ENCODE measurements at places on chromosomes 7 and 10.

- DNase-seq: no peak
These were observed 54.8 kb upstream of the EXOC4 start for GRCh38 chr7:133197972-133198544.

DNA sequence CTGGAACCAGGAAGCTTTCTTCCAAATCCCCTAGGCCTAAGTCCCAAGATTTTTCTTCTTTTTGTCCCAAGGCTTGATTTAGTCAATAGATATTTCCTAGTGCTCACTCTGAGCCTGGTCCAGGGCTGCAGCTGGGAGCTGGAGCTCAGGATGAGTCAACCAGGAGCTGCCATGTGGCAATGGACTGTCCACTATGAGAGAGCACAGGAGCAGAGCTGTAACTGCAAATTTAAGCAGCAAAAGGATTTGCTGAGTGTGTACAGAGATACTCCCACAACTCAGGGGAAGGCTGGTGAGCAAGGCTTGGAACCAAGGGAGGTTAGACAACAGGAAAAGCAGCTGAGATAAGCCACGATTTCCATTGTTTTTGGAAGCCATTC lies 92.1 kb upstream of the CXCL12 start:
- no peak for DNase-seq

GRCh38 chr7:115227473-115228235 lies 305.8 kb downstream of the MDFIC start:
- DNase-seq: no peak

- no peak for DNase-seq
These were observed 46.6 kb upstream of the GRID1 start for GRCh38 chr10:86413046-86413728.

- DNase-seq: no peak
These were observed 285.4 kb downstream of the ACTR3B start for GRCh38 chr7:153044981-153045380.

DNA sequence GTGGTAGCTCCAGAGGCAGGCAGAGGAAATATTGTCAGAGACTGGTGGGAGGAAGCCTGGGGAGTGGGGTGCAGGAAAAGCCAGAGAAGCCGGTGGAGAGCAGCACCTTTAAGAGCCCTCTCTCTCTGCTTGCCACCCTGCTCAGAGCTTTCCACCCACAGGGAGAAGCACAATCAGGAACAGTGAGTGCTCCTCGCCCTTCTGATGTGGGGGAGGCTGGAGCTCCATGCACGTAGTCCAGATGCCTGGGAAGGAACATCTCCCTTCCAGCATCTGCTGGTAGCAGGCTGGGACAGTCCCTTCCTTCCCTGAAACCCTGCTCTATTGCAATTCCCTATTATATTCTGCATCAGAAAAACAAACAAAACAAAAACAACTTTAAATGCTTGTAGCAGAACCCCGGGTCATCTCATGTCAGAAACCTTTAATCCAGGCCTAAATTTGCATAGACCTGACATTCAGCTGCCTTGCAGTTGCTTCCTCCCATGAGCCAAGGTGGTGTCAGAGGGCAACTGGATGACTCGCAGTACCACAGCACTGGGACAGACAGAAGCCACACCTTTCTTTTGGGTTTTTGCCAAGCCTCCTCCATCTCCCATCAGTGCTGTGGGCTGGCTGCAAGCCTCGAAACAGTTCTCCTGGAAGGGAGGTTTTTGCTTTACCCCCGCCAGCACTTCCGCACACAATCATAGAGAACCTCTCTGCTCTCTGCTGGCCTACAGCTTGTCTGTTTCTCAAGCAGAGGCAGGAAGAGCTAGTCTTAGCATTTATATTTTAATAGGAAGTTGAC lies 13.1 kb downstream of the AVPI1 start:
- no peak for DNase-seq

DNA sequence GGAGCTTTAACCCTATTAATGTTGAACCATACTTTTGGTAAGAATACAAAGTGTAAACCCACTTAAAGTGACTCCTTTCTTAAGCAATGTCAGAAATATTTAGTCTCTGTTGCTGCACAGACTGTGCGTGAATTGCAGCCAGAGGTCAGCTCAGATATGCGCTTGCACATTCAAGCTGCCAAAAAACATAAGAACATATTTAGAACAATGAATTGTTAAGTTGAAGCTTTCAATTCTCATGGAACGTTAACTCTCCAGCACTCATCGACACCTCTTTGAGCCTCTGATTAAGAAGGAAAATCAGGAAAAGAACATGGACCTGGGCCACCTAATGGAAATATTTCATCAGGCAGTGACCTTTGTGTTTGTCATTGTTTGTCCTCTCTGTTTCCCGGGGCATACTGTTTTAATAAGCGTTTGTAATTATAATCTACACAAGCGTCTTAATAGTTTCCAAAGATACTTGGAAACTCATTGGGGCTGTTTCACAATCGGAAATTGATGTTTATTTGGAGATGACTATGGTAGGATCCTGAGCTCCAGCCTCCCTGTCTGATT lies 193.0 kb upstream of the CELF2 start:
- no peak for DNase-seq

DNA sequence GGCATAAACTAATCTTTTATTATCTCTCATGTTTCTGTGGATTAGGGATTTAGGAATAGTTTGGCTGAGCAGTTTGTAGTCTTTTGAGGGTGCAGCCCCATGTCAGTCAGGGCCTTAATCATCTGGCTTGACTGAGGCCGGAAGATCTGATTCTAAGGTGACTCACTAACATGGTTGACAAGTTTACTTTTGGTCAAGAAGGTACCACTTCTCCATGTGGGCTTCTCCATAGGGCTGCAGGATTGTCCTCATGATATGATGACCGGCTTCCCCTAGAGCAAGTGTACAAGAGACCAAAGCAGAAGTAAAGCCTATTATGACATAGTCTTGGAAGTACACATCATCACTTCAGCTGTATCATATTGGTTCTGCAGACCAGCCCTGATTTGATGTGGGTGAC lies 45.9 kb upstream of the OIT3 start:
- no peak for DNase-seq

DNA sequence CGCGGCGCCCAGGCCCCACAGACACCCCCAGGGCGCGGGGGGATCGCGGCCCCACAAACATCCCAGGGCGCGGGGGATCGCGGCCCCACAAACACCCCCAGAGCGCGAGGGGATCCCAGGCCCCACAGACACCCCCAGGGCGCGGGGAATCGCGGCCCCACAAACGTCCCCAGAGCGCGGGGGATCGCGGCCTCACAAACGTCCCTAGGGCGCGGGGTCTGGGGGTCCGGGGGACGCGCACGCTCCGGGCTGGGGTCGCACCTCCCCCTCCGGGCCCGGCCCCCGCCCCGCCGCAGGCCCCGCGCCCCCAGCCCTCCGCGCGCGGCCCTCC lies 382 bp downstream of the DIP2C start:
- no peak for DNase-seq

DNA sequence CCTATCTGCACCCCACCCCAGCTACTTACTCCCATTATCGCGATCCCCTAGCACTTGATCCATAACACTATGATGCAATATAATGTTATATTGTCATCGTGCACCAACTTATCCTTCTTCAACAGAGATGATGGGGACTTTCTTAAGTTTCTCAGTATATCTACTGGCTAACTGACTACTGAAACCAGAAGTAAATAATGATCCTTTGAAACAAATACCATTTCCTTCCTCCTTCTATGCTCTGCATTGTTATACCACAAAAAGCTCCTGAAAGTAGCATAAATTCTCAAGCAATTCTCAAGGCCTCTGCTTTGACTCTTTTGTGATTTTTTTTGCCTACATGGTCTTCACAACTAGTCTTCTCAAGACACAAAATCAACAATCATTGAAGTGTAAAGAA lies 68.9 kb downstream of the HTR7 start:
- DNase-seq: no peak

- DNase-seq: no peak
These were observed 443.5 kb upstream of the ETV1 start for GRCh38 chr7:14432924-14433323.

DNA sequence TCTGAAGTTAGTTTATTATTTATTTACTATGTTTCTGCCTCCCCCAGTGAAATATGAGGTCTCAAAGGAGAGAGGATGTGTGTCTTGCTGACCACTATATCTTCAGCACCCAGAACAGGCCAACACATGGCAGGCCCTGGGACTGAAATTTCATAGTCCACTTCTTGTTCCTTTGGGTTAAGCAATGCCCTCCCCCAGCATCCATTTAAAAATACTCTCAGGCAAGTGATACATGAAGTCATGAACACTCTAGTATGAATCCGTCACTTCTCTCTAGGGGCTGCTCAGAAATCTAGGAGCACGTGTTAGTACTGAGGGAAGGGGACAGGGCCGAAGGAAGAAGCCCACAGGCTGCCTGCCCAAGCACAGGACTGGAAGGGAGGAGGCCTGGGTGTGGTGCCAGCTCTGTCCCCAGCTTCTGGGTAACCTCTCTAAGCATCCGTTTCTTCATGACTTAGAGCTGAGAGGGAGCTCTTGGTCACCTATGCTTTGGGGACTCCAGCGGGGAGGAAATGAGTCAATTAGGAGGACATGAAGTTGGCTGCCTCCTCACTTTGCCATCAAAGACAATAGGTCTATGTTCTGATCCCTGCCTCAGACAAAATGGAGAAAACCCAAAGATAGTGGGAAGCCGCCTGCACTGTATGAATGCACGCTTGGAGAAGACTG lies 119.2 kb downstream of the KCNMA1 start:
- no peak for DNase-seq

- DNase-seq: no peak
These were observed 41.0 kb upstream of the CELF2 start for GRCh38 chr10:10976652-10977051.

DNA sequence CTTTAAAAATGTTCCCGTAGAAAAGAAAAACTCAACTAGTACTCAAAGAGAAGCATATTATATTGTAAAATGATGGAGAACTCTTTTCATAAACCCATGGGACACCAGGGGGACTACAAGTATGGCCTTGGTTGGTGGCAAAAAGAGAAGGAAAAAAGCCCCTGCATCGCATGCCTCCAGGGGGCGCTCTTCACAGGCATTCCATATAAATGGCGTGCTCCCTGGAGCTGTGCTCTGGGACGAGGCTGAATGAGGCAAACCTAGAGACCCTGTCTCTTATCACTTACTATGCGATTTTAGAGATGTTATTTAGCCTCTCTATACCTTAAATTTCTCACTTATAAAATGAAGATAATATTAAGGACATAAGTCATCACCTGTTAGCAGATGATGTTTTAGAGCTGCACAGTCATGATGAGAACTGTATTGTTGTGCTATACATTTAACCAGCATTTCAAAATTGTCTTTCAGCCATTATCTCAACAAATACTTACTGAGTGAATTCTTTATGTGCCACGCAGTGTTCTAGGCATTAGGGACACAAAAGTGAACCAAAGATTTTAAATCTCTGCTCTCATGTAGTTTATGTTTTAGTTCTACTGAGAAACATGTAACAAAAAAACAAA lies 105.8 kb downstream of the ARHGAP21 start:
- DNase-seq: peak; percentile 58

DNA sequence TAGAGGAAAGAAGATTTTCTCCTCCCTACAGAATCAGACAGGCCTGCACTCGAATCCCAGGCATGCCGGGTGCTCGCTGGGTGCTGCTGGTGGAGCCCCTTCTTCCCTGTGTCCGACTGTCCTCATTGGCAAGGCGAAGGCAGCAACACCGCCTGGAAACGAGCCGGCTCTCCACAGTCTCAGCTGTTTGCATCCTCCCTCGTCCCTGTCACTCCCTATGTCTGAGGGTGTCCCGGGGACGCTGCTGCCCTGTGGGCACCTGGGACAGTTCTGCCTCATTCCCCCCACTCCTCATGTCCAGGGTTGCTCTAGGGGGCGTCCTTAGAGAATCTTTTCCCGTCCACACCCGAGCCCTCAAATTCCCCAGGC lies 31.6 kb upstream of the TMEM72 start:
- DNase-seq: no peak

- DNase-seq: no peak
These were observed 27.3 kb downstream of the FAM20C start for GRCh38 chr7:219581-220150.

- DNase-seq: no peak
These were observed 97.8 kb downstream of the HIPK2 start for GRCh38 chr7:139679731-139680594.

DNA sequence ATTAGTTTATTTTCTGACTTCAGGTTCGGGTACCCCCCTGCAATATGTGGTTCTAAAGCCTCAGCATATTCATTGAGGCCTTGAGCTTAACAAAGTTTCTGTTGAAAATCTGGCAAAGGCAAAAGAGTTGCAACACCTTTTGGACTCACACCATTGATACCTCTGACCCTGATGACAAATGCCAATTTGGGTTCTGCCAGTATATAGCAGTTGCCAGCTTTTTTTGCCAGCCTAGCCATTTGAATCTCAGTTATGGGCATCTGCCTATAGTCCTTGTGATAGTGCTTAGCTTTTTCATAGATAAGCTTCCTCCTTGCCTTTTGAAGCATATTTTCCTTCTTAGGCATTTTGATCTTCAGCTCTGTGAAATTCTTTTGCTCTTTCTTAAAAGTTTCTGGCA lies 31.9 kb downstream of the LIPJ start:
- no peak for DNase-seq

GRCh38 chr10:13765641-13766341 lies 179.0 kb downstream of the PRPF18 start:
- no peak for DNase-seq

GRCh38 chr10:131871673-131872005 lies 29.2 kb upstream of the PPP2R2D start:
- DNase-seq: no peak

DNA sequence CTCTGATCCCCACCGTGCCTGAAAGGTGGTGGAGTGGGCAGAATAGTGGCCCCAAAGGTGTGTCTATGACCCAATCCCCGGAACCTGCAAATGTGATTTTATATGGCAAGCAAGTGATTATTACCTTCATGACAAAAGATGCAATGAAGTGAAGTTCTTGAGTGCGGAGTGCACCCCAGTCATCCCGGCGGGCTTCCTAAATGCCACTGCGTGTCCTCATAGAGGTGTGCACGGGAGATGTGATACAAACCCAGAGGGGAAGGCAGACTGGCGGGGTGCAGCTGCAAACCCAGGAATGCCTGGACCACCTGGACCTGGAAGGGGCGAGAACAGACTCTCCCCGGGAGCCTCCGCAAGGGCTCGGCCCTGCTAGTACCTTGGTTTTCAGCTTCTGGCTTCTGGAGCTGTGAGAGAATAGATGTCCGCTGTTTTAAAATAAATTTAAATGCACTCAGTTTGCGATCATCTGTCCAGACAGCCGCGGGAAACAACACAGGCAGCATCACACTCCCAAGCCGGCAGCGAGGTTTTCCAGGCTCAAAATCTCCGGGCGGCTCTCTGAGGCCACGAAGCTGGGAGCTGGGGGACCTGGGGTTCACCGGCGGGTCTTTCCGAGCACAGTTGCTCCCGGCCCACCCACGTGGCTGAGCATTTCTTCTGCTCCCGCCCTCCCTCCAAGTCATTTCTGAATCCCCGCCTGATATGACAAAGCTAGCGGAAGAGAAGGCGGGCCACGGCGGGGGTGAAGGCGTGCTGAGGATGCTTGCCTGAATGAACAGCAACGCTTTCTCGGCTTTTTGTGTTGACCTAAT lies 50.4 kb upstream of the EBF3 start:
- no peak for DNase-seq

DNA sequence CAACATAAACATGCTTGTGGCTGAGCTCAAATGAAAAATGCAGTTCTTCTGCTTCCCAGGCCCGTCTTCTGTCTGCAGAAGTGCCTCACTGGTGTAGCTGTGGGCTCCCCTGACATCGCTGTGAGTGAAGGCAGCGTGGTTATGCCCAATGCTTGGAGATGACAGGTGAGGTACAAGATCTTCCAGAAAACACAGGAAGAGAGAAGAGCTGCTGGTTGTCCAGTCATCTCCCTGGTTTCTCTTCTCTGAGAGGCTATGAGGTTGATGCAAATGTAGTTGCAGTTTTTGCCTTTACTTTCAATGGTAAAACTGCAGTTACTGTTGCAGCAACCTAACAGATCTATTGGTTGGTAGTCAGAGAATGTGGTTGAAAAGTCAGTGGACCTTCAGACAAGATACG lies 223.6 kb downstream of the GATA3 start:
- DNase-seq: no peak

Measured in neural crest cell (in vitro differentiated cells).